ENCODE measurements at places on chromosomes 4 and X. TPM values are rescaled to one million over a fixed set of nuclear protein-coding genes. Genes with fewer than 3 reads are reported as not detected.

- H3K4me3 ChIP-seq, result no peak overlapping the region
- H3K36me3 ChIP-seq, result no peaks in the 10 kb centered on the region
- peaks cover 11% of the 10 kb centered on the region for H3K4me1 ChIP-seq
- H3K27me3 ChIP-seq, result no peaks in the 10 kb centered on the region
Observed at GRCh38 chr4:183201331-183201730, 102.3 kb downstream of the WWC2 start.

- H3K36me3 ChIP-seq, result no peaks in the 10 kb centered on the region
- no peak overlapping the region for H3K27ac ChIP-seq
- no peaks in the 10 kb centered on the region for H3K27me3 ChIP-seq
- peaks cover 5% of the 10 kb centered on the region for H3K4me1 ChIP-seq
- no peak overlapping the region for H3K4me3 ChIP-seq
- no peak for DNase-seq
Observed at GRCh38 chrX:56803850-56804681, 75.0 kb downstream of the NBDY start.

- H3K36me3 ChIP-seq, result no peaks in the 10 kb centered on the region
- H3K27me3 ChIP-seq, result no peaks in the 10 kb centered on the region
- H3K4me3 ChIP-seq, result no peak overlapping the region
- H3K4me1 ChIP-seq, result no peaks in the 10 kb centered on the region
Observed at GRCh38 chrX:26651755-26652154, 435.8 kb downstream of the MAGEB5 start.

- H3K4me1 ChIP-seq, result peaks cover 21% of the 10 kb centered on the region
- peak overlapping the region; percentile 57 for H3K27ac ChIP-seq
- H3K27me3 ChIP-seq, result no peaks in the 10 kb centered on the region
- no peaks in the 10 kb centered on the region for H3K36me3 ChIP-seq
- peak overlapping the region; percentile 56 for H3K4me3 ChIP-seq
Observed at GRCh38 chr4:2763511-2763967, 7.4 kb upstream of the TNIP2 start.

DNA sequence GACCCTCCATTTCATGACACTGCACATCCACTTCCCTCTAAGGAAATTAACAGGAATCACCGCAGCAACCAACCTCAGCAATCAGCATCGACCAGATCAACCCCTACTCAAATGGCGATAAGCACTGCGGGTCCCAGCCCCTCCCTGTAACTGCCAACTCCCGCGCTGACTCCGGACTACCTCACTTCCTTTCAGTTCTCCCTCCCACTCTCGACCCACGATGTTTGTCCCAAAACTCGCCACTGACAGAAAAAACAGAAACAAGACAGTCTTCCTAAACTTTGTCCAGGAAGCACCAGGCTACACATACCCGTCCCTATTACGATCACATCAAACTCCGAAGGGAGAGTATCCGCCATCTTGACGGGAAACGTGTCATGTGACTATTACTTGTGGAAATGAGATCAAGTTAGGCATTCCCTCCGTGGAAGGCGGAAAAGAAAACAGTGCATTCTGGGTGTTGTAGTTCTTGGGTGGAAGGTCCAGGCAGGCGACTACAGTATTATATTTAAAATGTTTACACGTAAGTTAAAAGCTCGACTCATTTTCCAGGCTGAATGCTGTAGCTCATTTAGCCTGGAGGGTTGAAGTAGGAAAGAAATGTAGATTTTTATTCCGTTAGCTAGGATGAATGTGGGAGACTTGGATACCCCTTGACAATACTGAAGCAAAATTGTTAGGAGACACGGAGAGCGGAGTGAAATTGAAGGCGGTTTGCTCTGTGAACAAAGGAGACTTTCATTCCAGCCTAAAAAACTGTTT lies at the start of gene CHM:
Gene CHM (minus strand): TSS at position 385 of the 762 bp plus-strand sequence. CDS start 26 bp downstream, at position 359.
- H3K4me3 ChIP-seq, result peak within 1 kb of the TSS; percentile 73
- peaks cover 12% of the 10 kb centered on the region for H3K4me1 ChIP-seq
- H3K27me3 ChIP-seq, result no peaks in the 10 kb centered on the region
- peak; percentile 19 for DNase-seq
- H3K27ac ChIP-seq, result peak within 1 kb of the TSS; percentile 71
- no peaks in the 10 kb centered on the region for H3K36me3 ChIP-seq

- no peaks in the 10 kb centered on the region for H3K36me3 ChIP-seq
- no peaks in the 10 kb centered on the region for H3K4me1 ChIP-seq
- H3K4me3 ChIP-seq, result no peak overlapping the region
- no peak overlapping the region for H3K27ac ChIP-seq
Observed at GRCh38 chrX:38069273-38069672, 62.9 kb downstream of the SYTL5 start.

GRCh38 chrX:148441387-148441786 lies 59.0 kb upstream of the AFF2 start:
- H3K27me3 ChIP-seq, result no peaks in the 10 kb centered on the region
- no peaks in the 10 kb centered on the region for H3K4me1 ChIP-seq
- no peak for DNase-seq
- H3K27ac ChIP-seq, result no peak overlapping the region
- no peak overlapping the region for H3K4me3 ChIP-seq

DNA sequence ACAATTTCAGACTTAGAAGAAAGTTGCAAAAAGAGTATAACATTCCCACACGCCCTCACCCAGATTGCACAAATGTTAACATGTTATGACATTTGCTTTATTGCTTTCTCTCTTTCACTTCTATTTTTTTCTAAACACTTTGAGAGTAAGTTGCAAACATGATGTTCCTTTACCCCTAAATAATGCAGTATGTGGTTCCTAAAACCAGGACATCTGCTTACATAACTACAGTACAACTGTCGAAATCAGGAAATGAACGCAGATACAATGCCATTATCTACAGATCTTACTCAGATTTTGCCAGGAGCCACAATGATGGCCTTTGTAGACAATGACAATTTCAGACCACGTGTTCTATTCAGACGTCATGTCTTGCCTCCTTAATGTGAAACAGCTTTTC lies 22.4 kb downstream of the SH3TC1 start:
- H3K4me1 ChIP-seq, result no peaks in the 10 kb centered on the region
- H3K27me3 ChIP-seq, result no peaks in the 10 kb centered on the region
- DNase-seq, result no peak
- no peak overlapping the region for H3K27ac ChIP-seq
- H3K36me3 ChIP-seq, result peaks cover 12% of the 10 kb centered on the region

GRCh38 chr4:25953740-25954139 lies 39.7 kb downstream of the SMIM20 start:
- H3K4me1 ChIP-seq, result no peaks in the 10 kb centered on the region
- H3K27ac ChIP-seq, result no peak overlapping the region
- no peak overlapping the region for H3K4me3 ChIP-seq
- peaks cover 2% of the 10 kb centered on the region for H3K27me3 ChIP-seq
- no peaks in the 10 kb centered on the region for H3K36me3 ChIP-seq

DNA sequence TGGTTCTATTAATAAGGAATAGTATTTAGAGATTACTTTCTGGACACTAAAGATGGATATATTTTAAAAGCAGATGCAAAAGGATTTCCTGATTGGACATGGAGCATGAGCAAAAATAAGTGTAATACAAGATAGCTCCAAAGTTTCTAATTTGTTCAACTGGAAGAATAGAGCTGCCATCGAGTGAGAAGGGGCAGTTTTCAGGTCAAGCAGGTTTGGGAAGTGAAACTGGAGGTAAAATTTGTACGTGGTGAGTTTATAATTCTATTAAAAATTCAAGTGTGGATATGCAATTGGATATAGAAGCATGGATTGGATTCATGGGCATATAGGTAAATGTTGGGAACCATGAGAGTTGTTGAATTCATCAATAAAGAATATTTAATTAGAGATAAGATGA lies 31.8 kb downstream of the PRDM8 start:
- no peak for DNase-seq
- no peak overlapping the region for H3K27ac ChIP-seq
- H3K27me3 ChIP-seq, result no peaks in the 10 kb centered on the region
- H3K36me3 ChIP-seq, result no peaks in the 10 kb centered on the region
- no peaks in the 10 kb centered on the region for H3K4me1 ChIP-seq

DNA sequence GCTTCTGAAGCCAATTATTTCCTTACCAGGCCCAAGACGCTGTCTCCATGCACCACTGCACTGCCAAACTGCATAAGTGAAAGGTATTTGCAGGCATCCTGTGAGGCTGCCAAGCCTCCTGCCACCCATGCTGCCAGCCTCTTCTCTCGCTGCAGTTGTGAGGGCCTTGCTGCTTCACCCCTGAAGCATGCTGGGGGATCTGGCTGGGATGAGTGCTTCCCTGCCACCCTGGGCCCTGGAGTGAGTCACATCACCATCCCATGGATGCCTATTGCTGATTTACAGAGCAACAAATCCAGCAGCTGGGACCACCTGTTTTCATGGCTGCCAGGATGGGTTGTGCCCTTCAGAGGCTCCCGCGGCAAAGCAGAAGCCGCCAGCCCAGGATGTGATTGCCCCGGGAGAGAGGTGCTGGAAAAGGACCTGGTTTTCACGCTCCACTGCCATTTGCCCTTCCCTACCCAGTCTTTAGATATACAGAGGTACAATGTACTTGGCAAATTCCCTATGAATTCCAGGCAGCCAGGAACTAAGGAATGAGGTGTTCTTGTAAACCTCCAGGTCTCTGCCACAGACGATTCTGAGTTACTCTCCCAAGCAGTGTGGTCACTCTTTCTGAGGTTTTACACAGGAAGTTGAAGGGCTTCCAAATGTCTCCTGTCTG lies 41.5 kb upstream of the PTCHD1 start:
- H3K4me1 ChIP-seq, result no peaks in the 10 kb centered on the region
- DNase-seq, result no peak
- no peaks in the 10 kb centered on the region for H3K27me3 ChIP-seq
- H3K36me3 ChIP-seq, result no peaks in the 10 kb centered on the region
- no peak overlapping the region for H3K4me3 ChIP-seq

GRCh38 chr4:34417160-34417559 lies 1827.2 kb downstream of the ARAP2 start:
- no peaks in the 10 kb centered on the region for H3K4me1 ChIP-seq
- H3K27ac ChIP-seq, result no peak overlapping the region
- DNase-seq, result no peak
- H3K4me3 ChIP-seq, result no peak overlapping the region

GRCh38 chrX:18674417-18674787 lies 2.5 kb upstream of the RS1 start:
- H3K27ac ChIP-seq, result peak overlapping the region; percentile 66
- peaks cover 11% of the 10 kb centered on the region for H3K27me3 ChIP-seq
- H3K36me3 ChIP-seq, result no peaks in the 10 kb centered on the region

DNA sequence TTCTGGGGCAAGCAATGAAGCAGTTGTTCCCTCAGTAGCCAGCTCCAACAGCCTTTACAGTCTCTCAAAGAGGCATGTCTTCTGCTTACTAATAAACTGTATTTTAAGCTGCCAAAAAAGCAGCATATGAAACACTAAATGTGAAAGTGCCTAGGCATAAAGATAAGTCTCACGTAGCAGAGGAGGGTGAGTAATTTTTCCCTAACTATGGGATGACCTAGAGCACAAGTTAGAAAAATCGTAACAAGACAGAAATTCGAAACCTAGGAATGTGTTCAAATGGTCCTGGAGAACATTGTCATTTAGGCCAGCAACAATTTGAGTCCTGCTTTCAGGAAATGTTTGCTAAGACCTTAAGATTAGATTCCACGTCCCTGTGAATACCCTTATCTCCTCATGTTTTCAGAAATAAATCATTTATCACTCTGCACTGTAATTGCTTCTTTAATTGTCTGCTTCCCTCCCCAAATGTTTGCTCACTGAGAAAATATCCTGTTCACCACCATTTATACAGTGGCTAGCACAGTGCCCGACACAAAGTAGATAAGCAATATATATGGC lies 222.2 kb downstream of the KCNIP4 start:
- no peak overlapping the region for H3K4me3 ChIP-seq
- no peaks in the 10 kb centered on the region for H3K36me3 ChIP-seq
- no peaks in the 10 kb centered on the region for H3K4me1 ChIP-seq
- no peaks in the 10 kb centered on the region for H3K27me3 ChIP-seq

- no peak for DNase-seq
- H3K36me3 ChIP-seq, result no peaks in the 10 kb centered on the region
- no peak overlapping the region for H3K27ac ChIP-seq
- no peak overlapping the region for H3K4me3 ChIP-seq
- no peaks in the 10 kb centered on the region for H3K27me3 ChIP-seq
Observed at GRCh38 chrX:101605728-101606127, 12.1 kb downstream of the ARMCX6 start.

DNA sequence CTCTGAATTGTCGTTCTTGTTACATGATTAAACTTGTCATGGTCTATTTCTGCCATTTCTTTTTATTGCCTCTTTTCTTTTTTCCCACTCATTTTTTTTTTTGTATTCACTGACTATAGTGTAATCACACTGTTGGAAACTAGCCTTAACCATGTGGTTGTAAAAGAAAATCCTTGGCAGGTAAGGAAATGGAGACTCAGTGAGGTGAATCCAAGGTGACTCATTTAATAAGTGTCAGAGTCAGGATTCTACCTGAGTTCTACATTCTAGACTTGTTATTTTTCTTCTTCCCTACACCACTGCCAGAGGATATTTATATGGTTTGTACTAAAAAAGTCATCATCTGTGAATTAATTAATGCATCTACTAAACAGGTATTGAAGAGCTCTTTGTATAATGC lies 152.2 kb downstream of the CBLL2 start:
- no peaks in the 10 kb centered on the region for H3K4me1 ChIP-seq
- H3K27me3 ChIP-seq, result no peaks in the 10 kb centered on the region
- no peak overlapping the region for H3K4me3 ChIP-seq
- H3K36me3 ChIP-seq, result no peaks in the 10 kb centered on the region
- DNase-seq, result no peak

DNA sequence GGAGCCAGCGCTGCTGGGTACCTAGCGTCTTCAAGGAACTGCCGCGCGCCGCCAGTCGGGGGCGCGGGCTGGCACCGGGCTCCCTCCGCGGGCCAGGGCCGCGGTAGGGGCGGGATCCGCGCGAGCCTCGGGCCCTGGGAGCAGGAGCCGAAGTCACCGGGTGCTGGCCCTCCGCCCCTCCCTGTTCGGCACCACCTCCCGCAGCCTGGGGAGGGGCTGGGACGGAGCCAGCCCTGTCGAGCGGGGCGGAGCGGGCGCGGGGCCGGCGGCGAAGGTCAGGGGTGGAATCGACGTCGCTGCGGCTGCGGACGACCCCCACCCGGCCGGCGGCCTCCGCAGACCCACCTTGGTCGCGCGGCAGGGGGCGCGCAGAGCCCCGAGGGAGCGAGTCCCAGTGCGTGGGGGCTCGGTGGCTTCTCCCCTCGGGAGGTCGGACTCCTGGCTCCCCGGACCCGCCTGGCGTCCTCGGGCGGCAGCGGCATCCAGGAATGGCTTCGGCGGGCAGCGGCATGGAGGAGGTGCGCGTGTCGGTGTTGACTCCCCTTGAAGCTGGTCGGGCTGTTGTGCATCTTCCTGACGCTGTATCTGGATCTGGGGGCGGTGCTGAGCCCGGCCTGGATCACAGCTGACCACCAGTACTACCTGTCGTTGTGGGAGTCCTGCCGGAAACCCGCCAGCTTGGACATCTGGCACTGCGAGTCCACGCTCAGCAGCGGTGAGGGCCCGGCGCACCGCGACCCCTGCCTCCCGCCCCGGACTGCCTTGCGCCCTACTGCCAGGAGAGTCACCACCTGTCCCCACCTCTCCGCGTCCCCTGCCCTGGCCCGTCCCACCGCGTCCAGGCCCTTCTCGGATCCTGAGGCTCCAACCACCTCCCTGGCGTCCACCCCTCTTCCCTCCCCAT lies 50.5 kb upstream of the FAM47C start:
- no peaks in the 10 kb centered on the region for H3K4me1 ChIP-seq
- peak overlapping the region; percentile 8 for H3K4me3 ChIP-seq
- H3K36me3 ChIP-seq, result no peaks in the 10 kb centered on the region
- peaks cover 38% of the 10 kb centered on the region for H3K27me3 ChIP-seq
- no peak overlapping the region for H3K27ac ChIP-seq
- no peak for DNase-seq

SPINK2 gene
- total RNA-seq, result 0.64 TPM

ASB12 gene
- total RNA-seq, result 1.9 TPM

TBC1D8B gene
- total RNA-seq, result 2.9 TPM

TGIF2LX gene
- not detected for total RNA-seq

NR3C2 gene
- 26.2 TPM for total RNA-seq

RASGEF1B gene
- 3.4 TPM for total RNA-seq

ANOS1 gene
- 4.0 TPM for total RNA-seq

TMEM144 gene
- total RNA-seq, result 11.9 TPM

Measured in heart right ventricle (tissue), 16 donors.